ENCODE measurements at places on chromosomes 5 and 9.
A peak's percentile ranks its signal among the peaks of the same experiment; 100 is the strongest.

DNA sequence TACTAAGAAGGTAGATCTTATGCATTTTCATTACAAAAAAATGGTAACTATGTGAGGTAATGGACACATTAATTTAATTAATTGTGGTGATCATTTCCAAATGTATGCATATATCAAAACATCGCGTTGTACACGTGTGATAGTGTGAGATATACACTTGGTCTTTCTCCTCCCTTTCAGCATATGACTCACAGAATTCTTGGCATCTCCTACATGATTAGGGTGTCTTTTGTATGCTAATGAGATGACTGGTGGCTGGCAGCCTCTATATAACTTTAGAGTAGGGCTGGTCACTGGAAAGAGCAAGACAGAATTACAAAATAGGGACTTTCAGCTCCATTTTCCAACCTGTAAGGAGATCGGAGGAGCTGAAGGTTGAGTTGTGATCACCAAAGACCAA lies 1167.6 kb downstream of the CDH12 start:
- no peaks in the 10 kb centered on the region for H3K27me3 ChIP-seq
- no peak overlapping the region for H3K27ac ChIP-seq
- peak; percentile 54 for DNase-seq

DNA sequence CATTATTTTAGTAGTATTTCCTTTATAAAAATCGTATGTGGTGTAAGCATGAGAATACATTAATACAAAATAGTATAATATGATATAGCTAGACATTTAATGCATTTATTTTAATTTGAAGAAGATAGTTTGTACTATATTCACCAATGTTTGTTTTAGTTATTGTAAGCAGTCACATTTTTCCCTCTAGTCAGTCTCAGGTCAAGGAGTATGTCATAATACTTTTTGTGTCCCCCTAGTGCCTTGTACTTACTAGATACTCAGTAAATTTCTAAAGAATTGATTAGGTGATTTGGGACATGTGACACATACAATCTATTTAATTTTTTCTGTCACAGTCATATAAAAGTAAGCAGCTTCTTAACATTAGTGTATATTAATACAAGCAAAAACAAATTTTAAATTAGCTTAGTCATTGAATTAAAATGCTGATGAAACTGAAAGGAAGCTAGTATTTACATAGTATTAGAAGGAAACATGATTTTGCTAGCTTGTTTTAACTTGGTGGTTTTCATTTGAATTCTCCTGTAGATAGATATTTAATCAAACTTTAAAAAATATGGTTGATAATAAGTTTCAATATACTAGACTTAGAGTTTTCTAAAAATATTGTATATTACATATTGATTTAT lies 242.2 kb downstream of the FER start:
- H3K27ac ChIP-seq: no peak overlapping the region
- H3K36me3 ChIP-seq: no peaks in the 10 kb centered on the region
- no peak overlapping the region for H3K4me3 ChIP-seq
- no peak for DNase-seq
- H3K4me1 ChIP-seq: peaks cover 4% of the 10 kb centered on the region
- H3K27me3 ChIP-seq: no peaks in the 10 kb centered on the region

DNA sequence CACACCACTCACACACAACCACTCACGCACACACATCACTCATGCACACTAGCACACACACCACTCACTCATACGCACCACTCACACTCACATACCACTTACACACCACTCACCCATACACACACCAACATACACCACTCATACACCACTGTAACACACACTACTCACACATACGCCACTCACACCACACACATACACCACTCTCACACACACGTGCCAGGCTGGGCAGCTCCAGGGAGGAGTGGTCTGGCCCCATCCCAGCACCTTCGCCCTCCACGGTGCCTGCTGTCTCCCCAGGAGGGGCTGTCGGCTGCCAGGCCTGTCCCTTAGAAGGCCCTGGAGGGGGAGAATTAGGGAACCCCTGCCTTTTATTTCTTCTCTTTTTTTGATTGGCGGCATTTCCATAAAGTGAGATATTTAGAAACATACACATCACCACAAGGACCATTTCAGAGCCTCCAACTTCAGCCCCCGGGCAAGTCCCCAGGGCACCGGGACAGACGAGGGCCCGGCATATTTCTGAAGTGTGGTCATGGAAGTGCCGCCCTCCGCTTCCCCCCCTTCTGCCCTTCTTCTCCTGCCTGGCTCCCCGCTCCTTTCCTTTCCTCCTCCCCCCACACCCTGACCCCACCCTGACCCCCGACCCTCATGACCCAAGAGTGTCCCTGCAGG lies 6.3 kb upstream of the ASB6 start:
- no peaks in the 10 kb centered on the region for H3K27me3 ChIP-seq
- H3K36me3 ChIP-seq: no peaks in the 10 kb centered on the region
- H3K4me1 ChIP-seq: peaks cover 10% of the 10 kb centered on the region
- no peak overlapping the region for H3K27ac ChIP-seq
- DNase-seq: no peak

GRCh38 chr9:123821619-123822018 lies 108.3 kb downstream of the DENND1A start:
- H3K36me3 ChIP-seq: no peaks in the 10 kb centered on the region
- H3K27me3 ChIP-seq: peaks cover 5% of the 10 kb centered on the region
- DNase-seq: no peak

GRCh38 chr5:138789771-138790242 lies 36.6 kb downstream of the CTNNA1 start:
- no peak overlapping the region for H3K27ac ChIP-seq
- H3K27me3 ChIP-seq: no peaks in the 10 kb centered on the region
- peaks cover 3% of the 10 kb centered on the region for H3K36me3 ChIP-seq
- H3K4me1 ChIP-seq: peaks cover 24% of the 10 kb centered on the region
- peak; percentile 62 for DNase-seq

GRCh38 chr5:173891308-173892116 lies 3.4 kb downstream of the CPEB4 start:
- H3K4me3 ChIP-seq: no peak overlapping the region
- H3K4me1 ChIP-seq: no peaks in the 10 kb centered on the region
- no peak for DNase-seq
- no peaks in the 10 kb centered on the region for H3K36me3 ChIP-seq
- no peak overlapping the region for H3K27ac ChIP-seq

DNA sequence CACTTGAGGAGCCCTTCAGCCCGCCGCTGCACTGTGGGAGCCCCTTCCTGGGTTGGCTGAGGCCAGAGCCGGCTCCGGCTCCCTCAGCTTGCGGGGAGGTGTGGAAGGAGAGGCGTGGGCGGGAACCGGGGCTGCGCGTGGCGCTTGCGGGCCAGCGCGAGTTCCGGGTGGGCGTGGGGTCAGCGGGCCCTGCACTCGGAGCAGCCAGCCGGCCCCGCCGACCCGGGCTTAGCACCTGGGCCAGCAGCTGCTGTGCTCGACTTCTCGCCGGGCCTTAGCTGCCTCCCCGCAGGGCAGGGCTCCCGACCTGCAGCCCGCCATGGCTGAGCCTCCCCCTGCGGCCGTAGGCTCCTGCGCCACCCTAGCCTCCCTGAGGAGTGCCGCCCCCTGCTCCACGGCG lies 6.2 kb upstream of the SHB start:
- H3K27ac ChIP-seq: no peak overlapping the region
- DNase-seq: no peak
- H3K4me3 ChIP-seq: no peak overlapping the region
- H3K27me3 ChIP-seq: no peaks in the 10 kb centered on the region
- H3K4me1 ChIP-seq: peaks cover 4% of the 10 kb centered on the region

DNA sequence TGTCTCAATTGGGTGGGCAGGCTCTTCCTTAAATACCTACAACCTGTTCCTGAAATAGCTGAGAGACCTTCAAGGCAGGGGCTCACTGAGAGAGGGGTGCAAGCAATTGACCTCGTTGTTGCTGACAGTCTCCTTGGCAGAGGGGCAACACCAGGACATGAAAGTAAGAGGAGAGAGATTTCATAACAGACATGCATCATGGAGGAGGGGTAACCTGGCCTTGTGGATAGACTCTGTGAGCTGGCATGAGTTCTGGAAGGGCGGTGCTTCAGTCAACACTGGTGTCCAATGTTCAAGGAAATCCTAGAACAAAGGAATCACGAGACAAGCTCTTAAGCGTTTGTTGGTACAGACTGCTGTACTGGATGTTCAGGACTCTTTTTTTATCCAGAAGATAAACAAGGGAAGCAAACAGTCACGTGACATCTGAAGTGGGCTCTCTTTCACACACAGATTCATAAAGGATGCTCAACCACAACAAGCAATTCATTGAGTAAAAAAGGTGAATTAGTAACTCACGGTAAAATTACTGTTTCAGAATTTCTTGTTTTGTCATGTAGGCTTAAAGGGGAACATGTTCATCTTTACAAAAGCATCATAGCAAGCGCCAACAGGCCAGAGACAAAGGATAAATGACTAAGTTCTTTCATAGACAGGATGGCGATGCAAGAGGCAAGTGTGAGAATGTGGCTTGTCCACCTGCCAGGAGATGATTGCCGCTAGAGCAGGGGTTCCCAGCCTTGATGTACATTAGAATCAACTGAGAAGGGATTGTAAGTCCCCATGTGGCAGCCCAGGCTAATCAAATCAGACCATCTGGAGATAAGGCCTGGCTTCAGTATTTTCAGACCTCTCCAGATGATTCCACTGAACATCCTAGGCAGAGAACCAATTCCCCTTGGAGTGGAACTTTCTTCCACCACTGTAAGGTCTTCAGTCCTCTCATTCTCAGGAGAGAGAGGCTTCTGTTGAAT lies 20.7 kb downstream of the ANKRA2 start:
- no peak overlapping the region for H3K27ac ChIP-seq
- H3K4me3 ChIP-seq: no peak overlapping the region
- no peaks in the 10 kb centered on the region for H3K36me3 ChIP-seq
- H3K27me3 ChIP-seq: no peaks in the 10 kb centered on the region

DNA sequence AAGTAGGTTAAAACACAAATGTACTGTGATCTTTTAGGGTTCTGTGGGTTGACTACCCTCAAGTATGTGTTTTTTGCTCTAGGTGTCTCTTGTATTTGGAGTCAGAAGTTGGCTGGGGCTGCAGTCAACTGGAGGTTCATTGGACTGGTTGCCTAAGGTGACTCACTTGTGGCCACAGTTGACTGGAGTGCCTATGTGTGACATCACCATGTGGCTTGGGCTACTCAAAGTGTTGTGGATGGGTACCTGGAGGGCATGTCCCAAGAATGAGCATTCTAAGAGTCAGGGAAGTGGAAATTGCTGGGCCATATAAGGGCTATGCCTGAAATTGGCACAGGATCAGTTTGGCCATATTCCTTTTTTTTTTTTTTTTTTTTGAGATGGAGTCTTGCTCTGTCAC lies 27.4 kb downstream of the SNX30 start:
- no peaks in the 10 kb centered on the region for H3K27me3 ChIP-seq
- no peak overlapping the region for H3K27ac ChIP-seq
- no peaks in the 10 kb centered on the region for H3K4me1 ChIP-seq
- DNase-seq: no peak

GRCh38 chr9:133351908-133352634 lies 4.1 kb downstream of the RPL7A start:
- H3K27me3 ChIP-seq: no peaks in the 10 kb centered on the region
- H3K27ac ChIP-seq: peak overlapping the region; percentile 27
- no peak overlapping the region for H3K4me3 ChIP-seq
- DNase-seq: peak; percentile 81

- no peak overlapping the region for H3K4me3 ChIP-seq
- H3K27me3 ChIP-seq: no peaks in the 10 kb centered on the region
- H3K27ac ChIP-seq: no peak overlapping the region
- DNase-seq: no peak
- H3K36me3 ChIP-seq: peaks cover 4% of the 10 kb centered on the region
Measured at GRCh38 chr5:122788996-122789395, 14.1 kb downstream of the SNX2 start.

- no peaks in the 10 kb centered on the region for H3K36me3 ChIP-seq
- no peaks in the 10 kb centered on the region for H3K27me3 ChIP-seq
- peak; percentile 18 for DNase-seq
Measured at GRCh38 chr5:36685631-36686288, 79.4 kb downstream of the SLC1A3 start.

GRCh38 chr5:146448783-146449519 lies 1.8 kb downstream of the TCERG1 start:
- H3K4me1 ChIP-seq: peaks cover 15% of the 10 kb centered on the region
- no peaks in the 10 kb centered on the region for H3K27me3 ChIP-seq
- H3K27ac ChIP-seq: no peak overlapping the region

- DNase-seq: no peak
- no peak overlapping the region for H3K4me3 ChIP-seq
- H3K27ac ChIP-seq: no peak overlapping the region
- H3K27me3 ChIP-seq: no peaks in the 10 kb centered on the region
Measured at GRCh38 chr5:136182618-136183017, 10.3 kb downstream of the SMIM32 start.

DNA sequence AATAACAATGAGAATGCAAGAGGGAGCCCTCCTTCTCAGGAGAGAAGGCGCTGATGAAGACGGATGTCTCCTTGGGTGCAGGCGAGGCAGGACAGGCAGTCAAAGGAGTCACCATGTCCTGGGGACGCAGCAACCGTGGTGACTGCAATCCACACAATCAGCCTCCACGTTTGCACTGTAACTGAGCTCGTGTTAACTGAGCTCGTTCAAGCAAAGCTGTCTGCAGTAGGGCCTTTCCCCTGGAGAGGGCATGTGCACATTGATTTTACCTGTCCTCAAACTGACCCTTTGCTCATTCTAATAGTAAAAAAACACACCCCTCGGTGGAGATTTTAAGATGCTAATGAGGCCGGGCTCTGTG lies 2.8 kb downstream of the SARDH start:
- H3K4me3 ChIP-seq: no peak overlapping the region
- peaks cover 7% of the 10 kb centered on the region for H3K4me1 ChIP-seq
- no peak overlapping the region for H3K27ac ChIP-seq
- DNase-seq: no peak

- no peaks in the 10 kb centered on the region for H3K4me1 ChIP-seq
- H3K4me3 ChIP-seq: no peak overlapping the region
- no peak overlapping the region for H3K27ac ChIP-seq
- no peak for DNase-seq
Measured at GRCh38 chr5:57434227-57434640, 48.4 kb downstream of the ACTBL2 start.

GRCh38 chr5:115656404-115656803 lies 30.6 kb upstream of the TMED7 start:
- H3K4me3 ChIP-seq: no peak overlapping the region
- no peaks in the 10 kb centered on the region for H3K36me3 ChIP-seq
- H3K27me3 ChIP-seq: peaks cover 24% of the 10 kb centered on the region
- DNase-seq: no peak

- peaks cover 11% of the 10 kb centered on the region for H3K27me3 ChIP-seq
- H3K36me3 ChIP-seq: no peaks in the 10 kb centered on the region
- DNase-seq: no peak
- H3K27ac ChIP-seq: no peak overlapping the region
Measured at GRCh38 chr5:124341066-124341858, 405.2 kb downstream of the ZNF608 start.

GRCh38 chr9:135136991-135137832 lies 49.7 kb downstream of the OLFM1 start:
- no peak overlapping the region for H3K4me3 ChIP-seq
- DNase-seq: peak; percentile 91
- no peaks in the 10 kb centered on the region for H3K36me3 ChIP-seq
- no peaks in the 10 kb centered on the region for H3K27me3 ChIP-seq

GRCh38 chr5:60811105-60811504 lies 33.0 kb downstream of the ELOVL7 start:
- no peak for DNase-seq
- H3K4me3 ChIP-seq: no peak overlapping the region
- no peaks in the 10 kb centered on the region for H3K4me1 ChIP-seq
- H3K27ac ChIP-seq: no peak overlapping the region
- peaks cover 10% of the 10 kb centered on the region for H3K27me3 ChIP-seq

- H3K27ac ChIP-seq: no peak overlapping the region
- no peak for DNase-seq
- no peaks in the 10 kb centered on the region for H3K27me3 ChIP-seq
- H3K4me1 ChIP-seq: no peaks in the 10 kb centered on the region
- no peak overlapping the region for H3K4me3 ChIP-seq
- no peaks in the 10 kb centered on the region for H3K36me3 ChIP-seq
Measured at GRCh38 chr5:143413958-143414669, 10.6 kb upstream of the NR3C1 start.

Measured in A673 (cell line).